ENCODE measurements at places on chromosomes 16 and 17.

DNA sequence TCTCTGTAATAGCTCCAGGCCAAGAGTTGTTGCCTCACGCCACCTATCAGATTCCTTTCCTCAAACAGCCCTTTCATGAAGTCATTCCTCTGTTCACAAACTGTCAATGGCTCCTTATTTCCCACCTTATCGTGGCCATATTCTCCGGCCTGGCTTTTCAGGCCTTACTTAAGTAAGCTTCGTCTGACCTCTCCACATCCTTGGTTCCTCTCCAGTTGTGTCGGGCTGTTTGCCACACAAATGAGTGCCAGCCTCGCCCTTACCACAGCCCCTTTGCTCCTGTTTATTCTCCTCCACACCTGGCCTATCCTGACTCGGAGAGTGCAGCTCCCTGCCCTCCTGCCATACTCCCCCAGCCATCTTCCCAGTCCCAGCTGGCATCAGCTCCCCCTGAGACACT, 2.0 kb downstream of the TP53I13 start:
- DNase-seq = no peak

GRCh38 chr17:31794111-31794510, 64.9 kb downstream of the COPRS start:
- no peak for DNase-seq

- DNase-seq = no peak
Measured at GRCh38 chr17:79311373-79311772, 236.7 kb downstream of the ENGASE start.

DNA sequence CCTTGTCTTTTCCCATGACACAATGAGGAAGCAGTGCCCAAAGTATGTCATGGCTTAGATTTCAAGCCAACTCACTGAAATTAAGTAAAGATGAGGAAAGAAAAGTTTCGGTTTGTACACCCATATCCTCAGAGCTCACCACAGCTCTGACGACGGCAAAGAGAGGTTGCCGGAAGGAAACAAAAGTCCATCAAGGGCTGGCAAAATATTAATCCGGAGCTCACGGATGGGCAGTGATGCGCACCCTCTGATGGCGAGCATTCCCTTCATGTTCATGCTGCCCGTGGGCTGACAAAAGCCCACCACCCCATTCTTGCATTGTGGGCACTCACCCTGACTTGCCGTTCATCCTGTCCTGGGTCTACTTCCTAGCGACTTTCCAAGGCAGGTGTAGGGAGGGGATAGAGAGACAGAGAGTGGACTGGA, 103.1 kb downstream of the SOX9 start:
- DNase-seq = no peak

- DNase-seq = no peak
Measured at GRCh38 chr16:88569614-88569984, 604 bp upstream of the ZC3H18 start.

GRCh38 chr16:50735629-50736122, 6.2 kb upstream of the CYLD start:
- no peak for DNase-seq

GRCh38 chr17:64252831-64253230, 10.2 kb downstream of the TEX2 start:
- DNase-seq = no peak

GRCh38 chr17:81371910-81372760, 23.1 kb upstream of the BAHCC1 start:
- no peak for DNase-seq

GRCh38 chr17:57604771-57605674, 140.1 kb downstream of the CCDC182 start:
- peak; percentile 10 for DNase-seq

DNA sequence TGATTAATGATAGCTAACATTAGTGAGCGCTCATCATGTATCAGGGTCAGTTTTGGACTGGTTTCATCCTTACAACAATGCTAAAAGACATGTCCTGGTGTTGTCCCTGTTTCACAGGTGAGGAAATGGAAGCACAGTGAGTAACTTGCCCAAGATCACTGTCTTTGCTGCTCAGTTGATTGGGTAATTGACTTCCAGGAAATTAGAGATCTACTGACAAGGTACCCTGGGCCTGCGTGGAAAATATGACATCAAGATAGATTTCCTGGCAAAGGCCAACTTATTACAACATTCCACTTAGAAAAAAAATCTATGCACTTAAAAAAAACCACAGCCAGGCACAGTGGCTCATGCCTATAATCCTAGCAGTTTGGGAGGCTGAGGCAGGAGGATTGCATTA, 96.3 kb downstream of the CYLD start:
- DNase-seq = no peak

GRCh38 chr16:11668623-11669379, 546 bp downstream of the SNN start:
- DNase-seq = no peak

- DNase-seq = no peak
Measured at GRCh38 chr17:82036634-82037091, 834 bp downstream of the DCXR start.

Data from T follicular helper cell (primary cell).